HCT116 (cell line): ENCODE measurements at places on chromosomes 1 and 21. TPM values are rescaled to one million over a fixed set of nuclear protein-coding genes. Genes with fewer than 3 reads are reported as not detected.

GRCh38 chr1:42531043-42531442, 68.0 kb downstream of the CCDC30 start:
- DNase-seq = no peak

HSD3B1 gene
- total RNA-seq = not detected

DNA sequence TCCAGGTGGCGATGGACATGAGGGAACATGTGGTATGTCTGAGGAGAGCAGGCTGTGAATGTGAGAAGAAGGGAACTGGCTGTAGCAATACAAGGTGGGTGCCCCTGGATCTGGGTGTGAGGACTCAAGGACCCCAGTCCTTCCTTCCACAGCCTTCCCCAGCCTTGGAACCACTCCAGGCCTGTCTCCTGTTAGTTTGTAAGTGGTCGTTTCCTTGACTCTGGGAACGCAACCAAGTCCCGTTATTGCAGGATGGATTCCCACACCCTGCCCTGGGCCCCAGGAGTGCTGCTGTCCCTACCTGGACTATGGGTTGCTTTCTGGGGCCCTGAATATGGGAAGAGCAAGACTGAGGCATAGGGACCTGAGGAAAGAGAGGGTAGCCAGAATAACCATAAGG, 47.2 kb upstream of the VANGL1 start:
- no peak for DNase-seq

DNA sequence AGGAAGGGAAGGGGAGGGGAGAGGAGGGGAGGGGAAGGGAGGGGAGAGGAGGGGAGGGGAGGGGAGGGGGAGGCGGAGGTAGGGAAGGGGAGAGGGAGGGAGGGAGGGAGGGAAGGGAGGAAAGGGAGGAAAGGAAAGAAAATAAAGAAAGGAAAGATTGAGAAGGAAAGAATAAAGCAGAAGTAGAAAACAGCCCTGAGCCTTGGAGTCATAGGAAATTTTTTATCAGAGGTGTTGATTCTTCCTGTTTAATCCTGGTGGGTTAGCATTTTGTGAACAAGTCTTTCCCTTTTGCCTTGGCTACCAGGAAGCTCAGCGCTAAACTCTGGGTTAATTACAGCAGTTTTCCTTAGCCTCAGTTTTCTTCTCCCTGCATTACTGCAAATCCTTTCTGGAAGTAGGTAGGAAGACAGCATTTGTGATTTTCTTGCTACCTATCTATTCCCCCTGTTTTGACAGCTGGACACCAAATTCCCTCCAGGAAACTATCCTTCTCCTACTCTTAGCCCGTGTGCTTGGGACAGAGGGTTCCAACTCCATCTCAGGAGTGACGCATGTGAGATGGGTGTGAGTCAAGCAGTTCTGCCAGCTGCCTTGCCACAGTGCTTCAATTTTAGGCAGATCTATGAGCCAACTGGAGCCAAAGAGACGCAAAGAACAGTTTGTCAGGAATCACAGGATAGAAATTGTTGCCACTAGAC, 26.9 kb downstream of the TOMM20 start:
- DNase-seq = no peak
